Stimulated activated CD4-positive, alpha-beta T cell treated with anti-CD3 and anti-CD28 coated beads, Interleukin-15, amount 100 ng/mL, for 1 hour (primary cell): ENCODE measurements at places on chromosomes 4 and X.
A peak's percentile ranks its signal among the peaks of the same experiment; 100 is the strongest.

DNA sequence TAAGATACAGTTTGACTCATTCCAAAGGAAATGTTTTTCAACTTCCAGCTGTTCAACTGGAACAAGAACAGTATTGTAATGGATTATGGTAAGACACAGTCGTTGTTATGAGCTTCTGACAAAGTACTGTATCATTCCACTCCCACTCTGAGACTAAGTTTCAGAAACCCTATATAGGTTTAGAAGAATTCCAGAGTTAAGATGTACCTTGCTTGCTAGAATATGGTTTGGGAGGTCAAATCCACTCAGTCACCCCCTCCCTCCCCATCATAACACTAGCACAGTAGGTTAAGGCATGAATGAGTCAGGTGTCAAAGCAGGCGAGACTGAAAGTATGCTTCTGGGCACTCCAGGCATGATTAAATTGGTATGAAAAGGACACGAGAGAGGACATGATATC, 339.7 kb downstream of the DMD start:
- DNase-seq, result no peak

GRCh38 chr4:32909736-32910135, 2189.6 kb downstream of the PCDH7 start:
- DNase-seq, result no peak

- DNase-seq, result no peak
Observed at GRCh38 chrX:40878766-40879165, 143.4 kb upstream of the MED14 start.

DNA sequence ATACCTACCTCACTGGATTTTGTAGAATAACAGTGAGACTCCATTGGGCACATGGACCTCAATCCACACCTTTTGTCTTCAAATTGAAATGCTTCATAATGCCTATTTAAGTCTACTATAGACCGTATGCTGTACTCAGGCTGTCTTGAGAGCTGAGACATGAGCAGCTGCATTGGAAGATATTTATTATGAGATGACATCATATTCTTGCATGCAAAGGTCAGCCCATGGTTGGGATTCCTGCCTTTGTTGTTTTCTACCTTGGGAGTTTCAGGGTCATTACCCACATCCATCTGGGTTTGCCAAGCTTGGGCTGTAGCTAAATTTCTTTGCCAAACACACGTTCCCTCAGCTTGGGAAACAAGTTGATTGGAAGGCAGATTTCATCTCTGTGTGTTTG, 33.2 kb upstream of the MAMLD1 start:
- no peak for DNase-seq

GRCh38 chrX:2316534-2316933, 184.2 kb downstream of the DHRSX start:
- DNase-seq, result no peak

DNA sequence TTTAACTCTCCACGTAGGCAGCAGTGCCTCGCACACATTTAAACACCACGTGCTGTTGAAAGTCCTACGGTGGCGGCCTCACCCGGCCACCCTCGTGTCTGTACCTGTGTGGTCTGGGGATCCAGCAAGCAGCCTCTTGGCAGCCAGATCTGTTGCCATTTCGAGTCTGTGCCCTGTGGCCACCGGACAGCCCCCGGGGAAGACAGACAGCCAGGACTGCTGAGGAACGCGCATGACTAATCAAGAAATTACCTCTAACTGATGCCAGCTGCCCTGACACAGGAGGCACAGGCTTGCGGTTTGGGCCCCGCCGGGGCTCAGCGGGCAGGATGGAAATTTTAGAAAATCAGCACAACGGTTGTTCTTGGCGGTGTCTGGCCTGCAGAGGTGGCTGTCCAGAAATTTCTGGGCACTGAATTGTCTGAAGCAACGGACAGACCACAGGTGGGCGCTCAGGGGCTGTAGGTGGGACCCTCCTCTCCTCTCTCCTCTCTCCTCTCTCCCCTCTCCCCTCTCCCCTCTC, 15.6 kb upstream of the ASMTL start:
- DNase-seq, result peak; percentile 56

GRCh38 chr4:86657910-86658309, 63.8 kb downstream of the PTPN13 start:
- DNase-seq, result no peak

DNA sequence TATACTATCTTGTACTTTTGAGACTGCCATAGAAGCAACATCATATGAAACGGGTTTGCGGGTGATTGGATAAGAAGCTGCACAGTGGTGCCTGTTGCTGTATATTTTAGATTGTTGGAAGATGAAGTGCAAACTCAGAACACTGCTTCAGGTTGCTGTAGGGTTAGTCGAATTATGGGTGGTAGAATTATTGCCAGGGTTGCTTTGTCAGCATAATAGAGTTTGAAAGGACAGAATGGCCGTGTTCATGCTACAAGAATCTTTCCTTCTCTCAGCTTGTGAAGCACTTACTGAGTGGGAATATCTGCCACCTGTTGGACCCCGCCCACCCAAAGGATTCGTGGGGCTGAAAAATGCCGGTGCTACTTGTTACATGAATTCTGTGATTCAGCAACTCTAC, 115.5 kb downstream of the USP9X start:
- DNase-seq, result no peak

- no peak for DNase-seq
Observed at GRCh38 chrX:155313766-155314165, 20.6 kb downstream of the CLIC2 start.

- no peak for DNase-seq
Observed at GRCh38 chr4:71195924-71196323, 142.9 kb upstream of the SLC4A4 start.

- no peak for DNase-seq
Observed at GRCh38 chrX:71629467-71629866, 11.2 kb upstream of the CXCR3 start.

GRCh38 chr4:179941911-179942310, 2301.3 kb upstream of the TENM3 start:
- no peak for DNase-seq

DNA sequence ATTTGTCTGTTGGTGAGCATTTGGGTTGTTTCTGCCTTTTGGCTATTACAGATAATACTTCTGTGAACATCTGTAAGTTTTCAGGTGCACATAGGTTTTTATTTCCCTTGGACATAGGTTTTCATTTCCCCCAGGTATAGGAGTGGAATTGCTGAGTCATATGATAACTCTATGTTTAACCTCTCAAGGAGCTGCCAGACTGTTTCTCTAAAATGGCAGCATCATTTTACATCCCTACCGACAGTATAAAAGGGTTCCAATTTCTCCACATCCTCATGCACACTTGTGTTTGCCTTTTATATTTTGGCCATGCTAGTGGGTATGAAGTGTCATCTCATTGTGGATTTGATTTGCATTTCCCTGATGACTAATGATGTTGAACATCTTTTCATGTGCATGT, 53.5 kb downstream of the TMEM164 start:
- no peak for DNase-seq

DNA sequence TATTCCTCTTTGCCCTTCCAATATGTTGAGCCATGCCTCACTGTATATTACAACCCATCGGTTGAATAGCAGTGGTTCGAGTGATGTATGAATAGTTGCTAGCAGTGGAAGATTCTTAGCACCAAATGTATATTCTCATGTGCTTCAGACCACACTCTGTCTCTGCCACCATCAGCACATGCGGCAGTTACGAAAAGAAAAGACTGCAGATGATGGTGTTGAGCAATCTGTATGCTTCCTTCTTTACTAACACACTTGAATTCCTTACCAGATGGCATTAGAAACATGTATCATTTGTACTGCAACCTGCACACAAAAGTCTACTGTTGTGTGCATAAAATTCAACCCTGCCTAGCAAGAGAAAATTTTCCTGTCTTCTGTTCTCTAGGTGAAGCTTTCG, 214.6 kb downstream of the ENOX2 start:
- no peak for DNase-seq

DNA sequence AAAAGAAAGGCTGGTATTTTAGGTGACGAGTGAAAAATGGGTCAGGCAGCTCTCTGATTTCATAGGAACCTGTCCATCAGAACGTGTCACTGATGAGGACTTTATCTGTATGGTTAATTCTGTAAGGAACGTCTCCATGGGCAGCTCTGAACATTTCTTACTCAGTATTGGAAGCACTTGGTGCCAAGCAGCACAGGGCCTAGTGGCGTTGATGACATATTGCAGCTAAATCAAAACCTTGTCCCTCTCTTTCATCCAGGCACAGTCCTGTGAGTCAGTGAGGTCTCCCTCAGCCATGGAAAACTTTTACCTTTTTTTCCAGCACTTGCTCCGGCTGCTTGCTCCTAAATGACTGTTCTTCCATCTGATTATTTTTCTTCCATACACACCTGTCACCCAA, 301.9 kb downstream of the DHX15 start:
- no peak for DNase-seq

GRCh38 chrX:42437211-42437610, 340.8 kb downstream of the PPP1R2C start:
- no peak for DNase-seq

DNA sequence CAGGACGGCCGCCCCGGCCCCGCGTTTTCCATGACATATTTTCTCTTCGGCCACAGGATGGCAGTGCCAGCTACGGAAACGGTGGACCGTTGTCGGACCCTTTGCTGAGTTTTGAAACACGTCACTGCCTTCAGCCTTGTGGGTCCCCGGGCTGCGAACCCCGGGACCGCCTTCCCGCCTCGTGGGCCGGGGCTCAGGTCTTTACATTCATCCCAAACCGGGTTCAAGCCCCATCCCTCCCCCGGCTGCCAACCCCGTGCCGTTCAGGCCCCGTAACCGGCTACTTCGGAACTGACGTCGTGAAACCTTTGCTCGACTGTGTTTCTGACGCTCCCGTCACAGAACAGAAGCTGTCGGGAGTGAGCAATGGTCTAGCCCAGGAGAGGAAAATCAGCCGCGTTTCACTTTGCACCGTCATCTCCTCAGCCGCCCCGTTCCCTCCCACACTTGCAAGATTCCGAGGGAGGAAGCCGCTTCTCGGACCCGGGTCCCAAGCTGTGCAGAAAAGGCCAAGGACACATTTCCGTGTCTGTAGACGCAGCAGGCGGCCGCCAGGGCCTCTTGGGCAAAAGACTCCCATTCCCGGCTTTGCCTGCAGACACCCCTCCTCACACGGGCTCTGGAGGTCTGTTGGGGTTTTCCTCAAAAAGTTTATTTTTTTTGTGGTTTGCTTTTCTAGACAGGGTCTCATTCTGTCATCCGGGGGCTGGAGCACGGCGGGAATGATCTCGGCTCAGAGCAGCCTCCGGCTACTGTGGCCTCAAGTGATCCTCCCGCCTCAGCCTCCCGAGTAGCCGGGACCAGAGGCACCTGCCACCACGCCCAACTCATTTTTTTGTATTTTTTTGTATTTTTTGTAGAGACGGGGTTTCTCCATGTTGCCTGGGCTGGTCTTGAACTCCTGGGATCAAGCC, 41.4 kb upstream of the PPP2R3B start:
- DNase-seq, result no peak
